ENCODE measurements at places on chromosomes 12 and 14. TPM values are rescaled to one million over a fixed set of nuclear protein-coding genes. Genes with fewer than 3 reads are reported as not detected.

PTPRR gene
- total RNA-seq = not detected

FOXG1 gene
- under 0.01 TPM for total RNA-seq

DPF3 gene
- 0.59 TPM for total RNA-seq

SIX6 gene
- not detected for total RNA-seq

SERPINA12 gene
- total RNA-seq = not detected

POTEG gene
- total RNA-seq = 0.36 TPM

HSPB8 gene
- 2.9 TPM for total RNA-seq

PARP11 gene
- total RNA-seq = 9.4 TPM

SLC7A8 gene
- total RNA-seq = 4.3 TPM

DBX2 gene
- not detected for total RNA-seq

- no peak overlapping the region for H3K27ac ChIP-seq
- no peak overlapping the region for H3K4me3 ChIP-seq
- H3K36me3 ChIP-seq = no peaks in the 10 kb centered on the region
- no peaks in the 10 kb centered on the region for H3K27me3 ChIP-seq
Measured at GRCh38 chr14:44211718-44212117, 295.4 kb downstream of the FSCB start.

DNA sequence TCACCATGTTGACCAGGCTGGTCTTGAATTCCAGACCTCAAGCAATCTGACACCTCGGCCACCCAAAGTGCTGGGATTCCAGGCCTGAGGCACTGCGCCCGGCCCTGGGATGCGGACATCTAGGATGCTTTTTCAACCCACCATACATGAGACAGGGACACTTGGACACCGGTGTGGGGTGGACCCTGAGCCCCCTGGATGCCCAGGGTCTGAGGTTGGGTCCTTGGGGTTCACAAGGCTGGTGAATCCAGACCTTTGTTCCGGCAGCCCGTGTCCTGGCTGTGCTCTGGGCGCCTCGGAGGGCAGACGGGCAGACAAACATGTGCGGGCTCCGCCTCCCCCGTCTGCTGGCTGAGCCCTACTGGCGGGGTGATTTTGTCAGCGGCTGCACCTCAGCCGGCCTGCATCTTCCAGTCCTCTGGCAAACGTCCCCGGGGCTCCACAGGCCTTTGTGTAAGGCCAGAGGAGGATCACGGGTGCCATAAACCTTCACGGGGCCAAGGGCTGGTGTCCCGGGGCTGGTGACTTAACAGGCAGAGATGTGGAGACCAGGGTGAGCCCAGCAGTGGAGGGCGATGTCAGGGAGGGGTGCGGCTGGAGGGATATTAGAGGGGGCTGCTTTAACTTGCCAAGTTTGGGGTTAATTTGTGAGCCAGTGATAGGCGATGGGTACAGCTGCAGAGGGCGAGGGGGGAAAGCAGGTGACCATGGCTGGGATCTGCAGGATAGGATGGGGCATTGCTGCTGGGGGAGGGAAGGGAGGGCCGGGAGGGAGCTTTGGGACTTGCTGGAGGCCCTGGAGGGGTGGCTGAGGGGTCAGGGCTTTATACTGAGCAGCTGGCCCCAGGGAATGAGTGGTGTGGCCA is 5.8 kb downstream of the ASPG start:
- H3K4me3 ChIP-seq = no peak overlapping the region
- H3K27me3 ChIP-seq = peaks cover under 1% of the 10 kb centered on the region
- DNase-seq = peak; percentile 84
- no peak overlapping the region for H3K27ac ChIP-seq
- H3K36me3 ChIP-seq = no peaks in the 10 kb centered on the region
- H3K4me1 ChIP-seq = no peaks in the 10 kb centered on the region

DNA sequence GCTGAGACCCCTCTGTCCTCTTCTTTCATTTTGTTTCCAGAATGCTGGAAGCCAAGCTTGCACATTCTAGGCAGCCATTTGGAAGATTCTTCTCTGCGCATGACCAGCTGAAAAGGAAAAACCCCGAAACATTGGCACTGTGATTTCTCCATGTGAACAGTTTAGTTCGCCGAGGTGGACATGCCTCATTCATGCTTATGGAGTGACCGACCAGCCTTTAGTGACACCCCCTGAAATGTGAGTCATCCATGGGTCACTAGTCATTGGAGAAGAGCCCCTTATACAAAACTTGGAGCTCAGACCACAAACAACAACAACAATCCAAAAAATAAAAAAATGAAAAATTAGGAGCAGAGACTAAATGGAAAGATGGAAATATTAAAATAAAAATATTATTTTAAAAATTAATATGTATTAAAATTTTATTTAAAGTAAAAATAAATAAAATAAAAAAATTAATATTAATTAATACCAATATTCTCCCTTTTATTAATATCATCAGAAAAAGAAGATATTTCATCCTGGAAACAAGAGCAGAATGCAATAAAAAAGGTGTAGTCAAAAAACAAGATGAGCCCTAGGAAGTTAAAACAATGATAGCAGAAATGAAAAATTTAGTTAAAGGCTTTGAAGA is 9.5 kb upstream of the KRT7 start:
- no peaks in the 10 kb centered on the region for H3K27me3 ChIP-seq
- H3K36me3 ChIP-seq = no peaks in the 10 kb centered on the region
- DNase-seq = peak; percentile 43
- peak overlapping the region; percentile 59 for H3K27ac ChIP-seq
- H3K4me3 ChIP-seq = no peak overlapping the region
- H3K4me1 ChIP-seq = peaks cover 19% of the 10 kb centered on the region

GRCh38 chr14:21299562-21300130 is 19.8 kb downstream of the RPGRIP1 start:
- DNase-seq = no peak
- H3K27ac ChIP-seq = no peak overlapping the region
- no peaks in the 10 kb centered on the region for H3K36me3 ChIP-seq
- peaks cover 19% of the 10 kb centered on the region for H3K27me3 ChIP-seq

- no peak overlapping the region for H3K4me3 ChIP-seq
- H3K27ac ChIP-seq = no peak overlapping the region
- peaks cover 4% of the 10 kb centered on the region for H3K36me3 ChIP-seq
- no peaks in the 10 kb centered on the region for H3K27me3 ChIP-seq
- peaks cover 18% of the 10 kb centered on the region for H3K4me1 ChIP-seq
Measured at GRCh38 chr12:55745361-55746173, 2.6 kb downstream of the GDF11 start.

DNA sequence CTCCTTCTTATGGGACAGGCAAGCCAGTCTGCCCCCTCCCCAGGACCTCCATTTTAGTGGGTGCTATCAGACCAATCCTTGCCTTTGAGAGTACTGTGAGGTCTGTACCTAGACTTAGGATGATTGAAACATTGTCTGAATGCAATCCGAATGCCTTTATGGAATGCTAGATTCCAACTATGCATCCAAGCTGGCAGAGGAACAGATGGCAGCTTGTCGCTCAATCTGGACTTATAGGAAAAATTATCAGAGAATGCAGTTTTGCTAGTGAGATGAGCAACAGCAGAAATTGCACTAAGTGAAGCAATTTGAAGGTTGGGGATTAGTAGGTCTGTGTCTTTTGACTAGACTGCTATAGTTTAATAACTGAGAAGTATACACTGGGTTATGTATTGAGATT is 109.1 kb downstream of the DYRK2 start:
- no peak overlapping the region for H3K4me3 ChIP-seq
- no peaks in the 10 kb centered on the region for H3K4me1 ChIP-seq
- DNase-seq = no peak
- H3K27me3 ChIP-seq = no peaks in the 10 kb centered on the region

DNA sequence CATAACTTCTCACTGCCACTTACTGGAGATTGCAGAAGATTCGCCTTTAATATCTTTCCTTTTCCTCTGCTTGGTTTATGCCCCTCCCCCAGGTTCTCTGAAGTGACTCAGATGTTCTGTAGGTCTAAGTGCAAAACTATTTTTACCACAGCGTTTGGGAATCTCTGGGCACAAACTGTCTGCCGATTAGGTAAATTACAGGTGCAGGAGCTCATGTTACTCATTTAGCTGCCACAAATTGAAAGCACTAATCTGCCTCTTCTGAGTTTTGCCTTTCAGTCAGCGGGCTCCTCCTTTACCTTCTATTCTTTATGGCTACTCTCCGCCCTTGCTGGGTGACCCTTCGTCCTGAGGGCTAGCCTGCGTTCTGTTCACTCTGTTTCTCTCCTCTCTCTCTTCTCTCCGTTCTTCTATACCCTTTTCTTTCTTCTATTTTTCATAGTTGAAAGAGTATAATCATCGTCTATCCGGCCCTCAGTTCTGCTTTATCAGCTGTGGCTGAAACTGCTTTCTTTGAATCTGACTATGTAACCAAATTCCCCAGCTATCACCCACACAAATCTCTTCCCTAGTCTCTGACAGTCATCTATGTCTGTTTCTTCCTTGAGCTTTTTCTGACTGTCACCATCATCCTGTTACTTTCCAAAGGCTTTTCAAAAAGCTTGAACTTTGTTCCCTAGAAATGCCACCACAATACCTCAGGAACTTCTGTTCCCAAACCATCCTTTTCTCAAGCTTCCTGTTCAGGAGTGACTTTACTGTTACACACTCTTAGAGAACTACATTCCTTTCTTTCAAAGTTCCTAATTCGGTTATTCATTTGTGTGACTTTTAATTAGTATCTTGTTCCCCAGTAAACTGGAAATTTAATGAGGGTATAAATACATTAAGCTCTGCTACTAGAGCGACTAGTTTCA is 4.3 kb upstream of the MYF6 start:
- H3K4me1 ChIP-seq = peaks cover 20% of the 10 kb centered on the region
- peak overlapping the region; percentile 14 for H3K27ac ChIP-seq
- DNase-seq = peak; percentile 45
- no peaks in the 10 kb centered on the region for H3K36me3 ChIP-seq

- no peak for DNase-seq
- H3K27ac ChIP-seq = no peak overlapping the region
- H3K4me3 ChIP-seq = no peak overlapping the region
- no peaks in the 10 kb centered on the region for H3K36me3 ChIP-seq
- H3K4me1 ChIP-seq = no peaks in the 10 kb centered on the region
- peaks cover 14% of the 10 kb centered on the region for H3K27me3 ChIP-seq
Measured at GRCh38 chr14:65810322-65810721, 397.8 kb downstream of the FUT8 start.

GRCh38 chr14:20412411-20412810 is 890 bp downstream of the TEP1 start:
- DNase-seq = peak; percentile 71
- no peaks in the 10 kb centered on the region for H3K27me3 ChIP-seq

DNA sequence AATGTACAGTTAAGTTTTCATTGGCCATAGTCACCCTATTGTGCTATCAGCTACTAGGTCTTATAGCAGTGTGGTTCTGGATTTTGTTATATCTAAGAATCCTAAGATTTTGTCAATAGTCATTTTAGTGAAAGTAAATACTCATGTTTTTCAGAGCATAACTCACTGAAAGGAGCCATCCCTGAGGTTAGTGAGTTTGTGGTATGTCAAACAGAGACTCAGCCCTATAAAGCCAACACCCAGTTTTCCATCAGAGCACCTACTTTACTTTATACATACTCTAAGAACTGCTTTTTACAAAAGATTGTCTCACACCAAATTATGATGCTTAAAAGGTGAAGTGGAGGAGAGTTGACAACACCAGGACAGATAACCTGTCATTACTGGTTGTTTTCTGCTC is 686.3 kb upstream of the LRFN5 start:
- H3K4me3 ChIP-seq = no peak overlapping the region
- no peak overlapping the region for H3K27ac ChIP-seq
- no peaks in the 10 kb centered on the region for H3K4me1 ChIP-seq
- DNase-seq = no peak

DNA sequence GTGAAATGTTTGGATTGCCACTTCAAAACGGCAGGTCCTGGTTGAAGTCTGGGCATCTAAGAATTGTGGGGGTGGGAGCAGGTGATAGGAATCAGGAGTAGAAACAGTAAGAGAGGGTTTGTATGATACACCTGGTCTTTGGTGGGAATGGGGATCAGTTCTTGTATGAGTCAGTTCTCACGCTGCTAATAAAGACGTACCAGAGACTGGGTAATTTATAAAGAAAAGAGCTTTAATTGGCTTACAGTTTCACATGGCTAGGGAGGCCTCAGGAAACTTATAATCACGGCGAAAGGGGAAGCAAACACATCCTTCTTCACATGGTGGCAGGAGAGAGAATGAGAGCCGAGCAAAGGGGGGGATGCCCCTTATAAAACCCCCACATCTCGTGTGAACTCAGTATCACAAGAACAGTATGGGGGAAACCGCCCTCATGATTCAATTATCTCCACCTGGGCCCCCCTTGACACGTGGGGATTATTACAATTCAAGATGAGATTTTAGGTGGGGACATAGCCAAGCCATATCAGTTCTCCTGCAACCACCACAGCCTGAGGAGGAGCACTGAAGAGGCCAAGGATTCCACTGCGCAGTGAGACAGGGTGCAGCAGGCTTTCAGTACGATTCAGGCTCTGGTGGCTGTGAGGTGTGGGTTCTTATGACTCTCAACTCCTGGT is 52.1 kb downstream of the DRAM1 start:
- no peaks in the 10 kb centered on the region for H3K27me3 ChIP-seq
- no peaks in the 10 kb centered on the region for H3K36me3 ChIP-seq
- no peak for DNase-seq

GRCh38 chr12:96861656-96862055 is 45.4 kb upstream of the NEDD1 start:
- H3K4me1 ChIP-seq = no peaks in the 10 kb centered on the region
- no peaks in the 10 kb centered on the region for H3K36me3 ChIP-seq
- H3K27me3 ChIP-seq = no peaks in the 10 kb centered on the region

GRCh38 chr14:23361763-23362162 is 3.2 kb downstream of the EFS start:
- H3K36me3 ChIP-seq = peaks cover 12% of the 10 kb centered on the region
- peaks cover 5% of the 10 kb centered on the region for H3K4me1 ChIP-seq
- no peak overlapping the region for H3K4me3 ChIP-seq

DNA sequence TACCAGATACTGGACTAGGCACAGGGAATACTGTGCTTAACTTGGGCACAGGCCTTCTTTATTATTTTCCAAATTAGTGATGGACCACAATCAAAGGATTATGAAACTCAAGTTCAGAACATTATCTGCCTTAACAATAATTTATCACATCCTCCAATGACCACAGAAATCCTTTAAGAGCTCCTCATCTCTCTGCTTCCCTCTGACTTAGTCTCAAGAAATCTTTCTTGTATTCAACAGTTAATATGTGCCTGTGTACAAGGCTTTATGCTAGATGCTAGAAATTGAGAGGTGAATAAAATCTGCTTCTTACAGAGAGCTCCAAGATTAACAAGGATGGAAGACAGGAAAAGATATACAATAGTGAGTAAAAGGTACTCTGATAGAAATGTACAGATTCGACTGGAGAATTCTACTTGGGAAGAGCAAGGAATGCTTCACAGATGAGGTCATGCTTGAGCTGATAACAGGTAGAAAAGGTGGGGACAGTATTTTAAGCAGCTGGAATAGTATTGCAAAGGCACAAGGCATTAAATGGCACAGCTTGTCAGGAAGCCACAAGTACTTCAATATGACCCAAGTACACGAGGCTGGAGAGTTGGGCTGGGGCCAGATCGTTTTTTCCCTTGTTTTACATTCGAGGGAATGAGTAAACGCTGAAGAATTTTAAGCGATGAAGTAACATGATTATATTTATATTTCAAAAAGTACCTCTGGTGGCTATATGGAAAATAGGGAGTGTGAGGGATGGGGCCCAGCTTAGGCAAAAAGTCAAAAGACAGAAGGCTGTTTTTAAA is 55.1 kb upstream of the ARID2 start:
- no peaks in the 10 kb centered on the region for H3K36me3 ChIP-seq
- no peak overlapping the region for H3K4me3 ChIP-seq
- peak; percentile 57 for DNase-seq
- no peaks in the 10 kb centered on the region for H3K27me3 ChIP-seq

GRCh38 chr12:81161680-81162079 is 83.8 kb downstream of the ACSS3 start:
- no peak overlapping the region for H3K27ac ChIP-seq
- H3K36me3 ChIP-seq = no peaks in the 10 kb centered on the region
- H3K4me1 ChIP-seq = no peaks in the 10 kb centered on the region
- H3K27me3 ChIP-seq = no peaks in the 10 kb centered on the region
- DNase-seq = no peak
- H3K4me3 ChIP-seq = no peak overlapping the region

Measured in osteoblast (primary cell).